ENCODE measurements at places on chromosomes 5 and 9.

DNA sequence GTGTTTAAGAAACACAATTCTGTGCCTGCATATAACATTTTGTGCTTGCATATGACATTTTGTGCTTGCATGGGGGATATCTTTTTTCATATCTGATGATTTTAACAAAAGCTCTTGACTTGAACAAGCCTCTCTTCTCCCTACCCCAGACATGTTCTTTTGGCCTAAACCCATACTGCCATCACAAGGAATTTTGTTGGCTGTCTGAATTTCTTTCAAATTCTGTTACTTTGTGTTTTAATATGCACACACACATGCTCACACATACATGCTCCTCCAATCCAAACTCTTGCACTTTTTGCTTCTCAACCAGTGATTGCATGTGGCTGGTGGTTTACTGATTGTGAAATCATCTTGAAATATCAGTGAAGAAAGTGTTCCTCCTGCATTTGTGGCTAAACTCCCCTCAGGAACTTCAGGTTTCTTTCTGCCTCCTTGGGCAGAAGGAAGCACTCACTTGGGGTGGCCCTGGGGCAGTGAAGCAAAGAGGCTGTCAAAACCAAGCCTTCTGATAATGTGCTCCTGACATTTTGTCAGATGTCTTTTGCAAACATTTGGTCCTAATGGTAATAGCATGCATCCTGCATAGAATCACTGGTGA lies 377.2 kb upstream of the KLF4 start:
- no peak for DNase-seq

- no peak for DNase-seq
These were observed 13.4 kb upstream of the RAD23B start for GRCh38 chr9:107269681-107270080.

GRCh38 chr9:118028225-118028624 lies 324.0 kb downstream of the TLR4 start:
- DNase-seq, result no peak

GRCh38 chr9:79263628-79264027 lies 308.1 kb upstream of the TLE4 start:
- no peak for DNase-seq

GRCh38 chr9:130843049-130843908 lies 8.2 kb downstream of the ABL1 start:
- DNase-seq, result no peak

- no peak for DNase-seq
These were observed 22.1 kb downstream of the MCIDAS start for GRCh38 chr5:55205001-55205400.

DNA sequence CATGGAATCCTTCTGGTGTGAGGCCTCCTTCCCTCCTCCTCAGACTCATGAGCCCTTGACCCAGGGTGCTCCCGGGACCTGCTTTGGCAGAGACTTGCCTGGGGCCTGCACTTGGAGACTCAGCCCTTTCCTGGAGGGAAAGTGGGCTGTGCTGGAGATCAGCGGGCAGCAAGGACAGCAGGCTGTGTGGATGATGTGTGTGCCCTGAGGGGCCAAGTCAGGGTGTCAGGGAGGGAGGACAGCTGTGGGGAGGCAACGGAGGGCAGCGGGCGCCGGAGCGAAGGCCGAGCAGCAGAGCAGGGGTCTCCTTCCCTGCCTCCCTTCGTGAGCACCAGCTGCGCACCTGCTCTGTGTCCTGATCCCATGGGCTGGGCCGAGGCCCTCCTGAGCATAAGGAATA lies 6.1 kb upstream of the CSF2 start:
- DNase-seq, result no peak

DNA sequence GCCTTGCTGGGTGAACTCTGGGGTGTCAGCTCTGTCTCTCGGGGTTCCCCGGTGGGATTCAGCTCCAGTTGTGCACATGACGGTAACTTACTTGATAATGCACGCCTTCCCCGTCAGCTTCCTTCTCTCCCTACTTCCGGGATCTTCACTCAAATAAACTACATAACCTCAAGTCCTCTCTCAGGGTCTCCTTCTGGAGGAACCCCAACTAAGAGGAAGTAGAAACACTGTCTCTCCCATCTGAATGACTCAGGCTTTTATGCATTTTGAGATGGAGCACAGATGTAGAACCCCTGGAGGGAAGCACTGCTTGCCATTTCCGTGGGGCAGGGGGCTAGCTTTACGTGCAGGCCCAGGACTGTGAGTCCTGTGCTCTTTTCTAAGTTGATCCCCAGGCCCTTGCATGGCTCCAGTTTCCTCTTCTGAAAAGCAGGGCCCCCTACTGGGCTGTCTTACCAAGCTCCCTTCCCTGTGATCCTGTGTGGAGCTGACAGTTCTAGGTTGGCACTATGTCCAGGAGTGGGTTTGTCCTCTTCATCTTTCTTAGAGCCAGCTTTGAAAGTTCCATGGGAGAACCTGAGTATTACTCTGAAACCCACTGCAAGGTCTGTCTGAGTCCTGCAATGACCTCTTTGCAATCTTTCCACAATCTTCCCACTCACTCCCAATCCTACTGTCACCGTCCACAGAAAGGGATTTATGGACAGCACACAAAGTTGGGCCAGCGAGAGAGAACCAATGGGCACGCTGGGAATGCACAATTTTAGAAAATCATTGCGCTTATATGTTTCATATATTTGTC lies 17.7 kb downstream of the S1PR3 start:
- no peak for DNase-seq

DNA sequence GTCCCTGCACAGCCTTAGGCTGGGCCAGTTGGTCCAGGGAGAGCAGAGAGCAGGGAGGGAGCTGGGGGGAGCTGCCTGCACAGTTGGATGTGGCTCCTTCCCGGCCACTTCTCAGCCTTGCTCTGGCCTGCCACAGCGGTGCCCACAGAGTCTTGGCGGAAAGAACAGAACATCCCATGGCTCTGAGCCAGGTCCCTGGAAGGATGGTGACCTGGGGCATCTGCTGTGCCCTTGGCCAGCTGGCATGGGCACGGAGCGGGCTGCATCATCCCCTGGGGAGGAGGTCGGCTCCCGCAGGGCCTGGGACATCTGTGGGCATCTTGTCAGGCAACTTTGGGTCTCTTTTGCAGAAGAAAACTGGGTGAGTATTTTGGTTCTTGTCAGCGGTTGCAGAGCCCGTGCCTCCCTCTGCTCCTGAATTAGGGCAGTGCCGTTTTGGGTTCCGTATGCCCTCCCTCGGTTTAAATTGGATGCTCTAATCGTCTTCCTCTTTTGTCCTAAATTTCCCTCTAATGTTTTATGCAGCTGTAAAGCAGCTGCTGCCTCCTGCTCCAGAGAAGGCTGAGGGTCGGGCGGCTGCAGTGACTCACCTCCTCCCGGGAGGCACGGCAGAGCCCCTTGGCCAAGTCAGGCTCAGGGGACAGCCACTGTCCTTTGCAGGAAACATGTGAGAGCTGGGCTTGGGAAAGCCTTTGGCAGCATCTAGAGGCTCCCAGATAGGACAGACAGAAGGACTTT lies 10.5 kb upstream of the NACC2 start:
- DNase-seq, result no peak

DNA sequence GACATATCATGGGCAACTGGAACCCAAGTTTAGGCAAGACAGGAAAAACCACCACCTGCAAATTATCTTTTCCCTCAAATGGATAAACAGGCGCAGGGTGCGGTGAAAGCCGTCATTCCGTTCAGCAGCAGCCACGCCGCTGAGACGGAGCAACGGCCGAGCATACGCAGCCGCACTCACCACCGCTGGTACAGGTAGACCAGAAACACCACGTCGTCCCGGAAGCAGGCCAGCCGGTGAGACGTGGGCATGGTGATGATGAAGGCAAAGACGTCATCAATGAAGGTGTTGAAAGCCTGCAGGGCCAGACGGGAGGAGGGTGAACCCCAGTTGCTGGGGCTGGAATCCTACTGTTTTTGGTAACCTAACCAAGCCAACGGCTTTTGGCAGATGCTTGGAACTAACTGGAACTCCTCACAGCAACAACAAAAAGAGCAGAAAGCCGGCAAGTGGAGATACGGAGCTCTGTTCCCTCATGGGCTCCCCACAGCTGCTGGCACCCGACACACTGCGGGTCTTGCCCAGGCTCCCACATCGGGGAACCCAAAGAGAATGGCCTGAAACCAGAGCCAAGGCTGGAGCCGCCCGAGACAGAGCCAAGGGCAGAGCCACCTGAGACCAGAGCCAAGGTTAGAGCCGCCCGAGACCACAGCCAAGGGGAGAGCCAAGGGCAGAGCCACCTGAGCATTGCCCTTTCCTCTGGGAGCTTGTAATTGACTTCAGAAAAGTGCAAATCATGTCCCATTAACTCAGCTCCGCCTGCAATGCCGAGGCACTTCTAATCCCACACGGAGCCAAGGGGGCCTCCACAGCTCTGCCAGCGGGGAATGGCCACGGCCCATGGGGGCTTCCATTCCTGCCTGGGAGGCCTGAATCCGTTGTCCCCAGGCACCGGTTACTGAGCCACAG lies 24.2 kb downstream of the CLPTM1L start:
- no peak for DNase-seq

DNA sequence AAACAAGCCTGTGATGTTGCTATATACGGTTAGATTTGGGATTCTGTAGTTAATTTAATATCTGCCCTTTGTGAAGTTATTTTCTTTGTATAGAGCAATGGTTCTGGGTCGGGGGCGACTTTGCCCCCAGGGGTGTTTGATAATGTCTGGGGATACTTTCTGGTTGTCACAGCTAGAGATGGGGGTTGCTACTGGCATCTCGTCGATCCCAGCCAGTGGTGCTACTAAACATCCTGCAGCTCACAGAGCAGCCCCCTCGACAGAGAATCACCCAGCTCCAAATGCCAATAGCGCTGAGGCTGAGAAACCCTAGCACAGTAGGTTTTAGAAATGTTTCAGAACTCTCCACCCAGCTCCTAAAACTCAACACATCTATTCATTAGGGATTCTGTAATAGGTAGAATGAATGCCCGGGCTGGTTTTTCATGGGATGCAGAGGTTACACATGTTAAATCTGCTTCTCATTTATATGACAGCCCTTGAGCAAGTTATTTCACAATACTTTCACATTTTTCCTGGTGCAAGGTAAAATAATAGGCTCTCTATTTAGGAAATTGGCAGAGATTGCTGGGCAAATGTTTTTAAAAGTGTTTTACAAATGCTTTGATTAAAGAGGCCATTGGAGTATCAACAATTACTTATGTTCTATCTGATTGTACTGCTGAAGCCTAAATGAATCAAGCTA lies 75.2 kb upstream of the CTSL start:
- DNase-seq, result no peak

- DNase-seq, result peak; percentile 21
These were observed 1.4 kb downstream of the GNAQ start for GRCh38 chr9:78030296-78030552.

DNA sequence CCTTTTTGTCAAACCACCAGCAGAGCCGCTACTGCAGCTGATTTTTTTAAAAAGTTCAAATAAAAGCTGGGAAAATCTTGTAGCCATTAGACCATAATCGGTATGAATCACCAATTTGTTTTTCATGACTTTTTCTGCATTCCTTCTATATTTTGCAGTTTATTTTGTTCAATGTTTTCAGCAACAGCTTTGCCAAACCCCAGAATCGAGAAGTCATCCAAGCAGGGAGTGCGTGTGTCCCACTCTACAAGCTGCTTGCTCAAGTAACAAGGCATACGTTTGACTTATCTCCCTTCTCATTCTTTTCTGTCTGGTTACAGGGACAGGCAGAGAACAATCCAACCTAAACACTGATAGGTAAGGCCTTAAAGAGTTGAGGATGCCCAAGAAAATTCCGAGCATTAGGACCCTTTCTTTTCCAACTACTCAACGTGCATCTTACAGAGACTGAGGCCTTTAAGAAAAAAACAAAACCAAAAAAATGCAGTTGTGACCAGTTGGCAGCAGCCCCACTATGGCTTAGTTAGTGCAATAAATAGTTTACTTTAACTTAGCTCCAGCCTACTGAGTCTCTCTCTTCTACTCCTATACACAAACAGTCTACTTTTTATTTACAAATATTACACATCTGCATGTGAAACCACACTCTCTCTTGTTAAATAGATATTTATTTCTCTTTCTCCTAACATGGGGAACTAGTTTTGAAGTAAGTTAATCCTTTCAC lies 134.7 kb upstream of the SLIT3 start:
- DNase-seq, result no peak

DNA sequence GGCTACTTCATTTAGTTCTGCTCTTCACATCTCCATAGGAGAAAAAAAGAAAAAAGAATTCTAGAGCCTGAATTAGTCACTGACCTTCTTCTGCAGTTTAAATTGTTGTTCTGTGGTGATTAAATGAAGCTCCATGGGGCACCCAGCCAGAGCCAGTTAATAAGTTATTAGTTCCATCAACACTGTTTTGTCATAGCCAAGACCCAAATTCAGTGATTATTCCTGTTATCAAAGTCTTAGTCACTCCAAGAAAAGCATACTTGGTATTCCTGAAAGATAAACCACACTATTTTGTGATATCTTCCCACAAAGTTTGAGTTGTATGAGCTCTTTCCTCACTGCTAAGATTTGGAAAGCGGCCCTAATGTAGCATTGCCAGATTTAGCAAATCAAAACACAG lies 134.8 kb upstream of the RGMB start:
- no peak for DNase-seq

DNA sequence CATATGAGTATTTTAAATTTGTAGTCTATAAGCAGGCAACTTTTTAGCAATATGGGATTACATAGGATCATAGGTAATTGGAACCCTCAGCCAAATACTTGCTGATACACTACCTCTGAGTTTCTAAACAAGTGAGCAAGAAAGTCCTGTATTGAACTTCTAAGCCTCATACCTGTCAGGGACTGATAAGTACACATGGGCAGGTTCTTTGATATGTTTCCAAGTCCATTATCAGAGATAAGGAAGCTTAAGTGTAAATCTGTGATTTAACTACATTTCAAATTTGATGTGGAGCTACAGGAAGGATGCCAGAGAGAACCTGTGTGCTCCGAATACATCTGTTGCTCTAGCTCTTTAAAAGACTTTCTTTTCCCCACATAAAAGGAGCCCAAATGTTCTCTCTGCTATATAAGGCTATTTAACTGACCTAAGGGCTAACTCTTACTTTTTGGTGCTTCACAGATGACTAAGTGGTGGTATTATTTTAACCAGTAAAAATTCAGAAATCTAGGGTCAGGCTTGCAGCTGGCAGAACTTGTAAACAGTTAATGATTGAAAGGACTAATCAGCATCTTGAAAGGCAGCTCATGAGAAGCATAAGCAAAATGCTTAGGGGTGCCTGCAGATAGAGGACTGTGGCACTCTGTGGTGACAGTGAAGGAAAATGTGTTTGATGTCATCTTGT lies 228.6 kb downstream of the NR3C1 start:
- no peak for DNase-seq

DNA sequence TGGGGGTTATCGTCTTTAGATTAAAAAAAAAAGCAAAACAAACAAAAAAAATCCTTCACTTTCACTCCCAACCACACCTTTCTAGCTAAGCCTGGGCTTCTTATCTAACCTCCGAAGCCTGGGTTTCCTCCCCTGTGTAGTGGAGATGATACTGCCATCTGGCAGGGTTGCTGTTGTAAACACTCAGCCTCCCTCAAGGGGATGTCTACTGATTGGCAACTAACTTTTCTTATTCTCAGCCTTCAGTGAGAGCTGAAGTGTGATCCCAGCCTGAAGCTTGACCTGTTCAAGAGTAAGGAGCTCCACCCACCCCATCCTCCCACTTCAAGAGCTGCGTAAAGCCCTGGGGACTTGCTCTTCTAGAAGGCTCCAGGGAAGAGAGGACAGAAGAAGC lies 21.5 kb upstream of the WWC1 start:
- no peak for DNase-seq

- no peak for DNase-seq
These were observed 82.9 kb downstream of the TMEM215 start for GRCh38 chr9:32866273-32866672.

GRCh38 chr5:107673039-107673367 lies 2.3 kb upstream of the EFNA5 start:
- DNase-seq, result no peak

- DNase-seq, result no peak
These were observed 51.2 kb downstream of the SCAMP1 start for GRCh38 chr5:78411586-78411985.

Data from HEK293T (cell line).